Right kidney (tissue), 9 donors: ENCODE measurements at places on chromosomes 13 and 19.

DNA sequence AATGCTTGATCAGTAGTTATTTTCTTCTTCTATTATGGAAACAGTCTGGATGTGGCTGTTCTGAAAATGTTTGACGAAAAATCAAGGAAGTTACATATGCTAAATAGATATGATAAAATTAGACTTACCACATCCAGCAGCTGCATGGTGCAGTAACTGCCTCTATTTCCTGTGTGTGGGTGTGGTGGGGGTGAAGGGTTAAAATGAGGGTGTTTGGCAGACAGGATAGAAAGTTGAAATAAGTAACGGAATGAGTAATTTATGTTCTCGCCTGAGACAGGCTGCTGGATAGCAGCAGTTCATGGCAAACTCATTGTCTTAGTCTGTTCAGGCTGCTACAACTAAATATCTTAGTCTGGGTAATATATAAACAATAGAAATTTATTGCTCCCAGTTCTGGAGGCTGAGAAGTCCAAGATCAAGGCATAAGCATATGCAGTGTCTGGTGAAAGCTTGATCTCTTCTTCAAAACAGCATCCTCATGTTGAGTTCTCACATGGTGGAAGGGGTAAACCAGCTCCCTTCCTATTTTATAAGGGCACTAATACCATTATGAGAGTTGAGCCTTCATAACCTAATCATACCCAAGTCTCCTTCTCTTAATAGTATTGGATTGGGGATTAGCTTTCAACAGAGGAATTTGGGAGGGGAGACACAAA is 1248.9 kb downstream of the SLITRK5 start:
- no peak for DNase-seq

DNA sequence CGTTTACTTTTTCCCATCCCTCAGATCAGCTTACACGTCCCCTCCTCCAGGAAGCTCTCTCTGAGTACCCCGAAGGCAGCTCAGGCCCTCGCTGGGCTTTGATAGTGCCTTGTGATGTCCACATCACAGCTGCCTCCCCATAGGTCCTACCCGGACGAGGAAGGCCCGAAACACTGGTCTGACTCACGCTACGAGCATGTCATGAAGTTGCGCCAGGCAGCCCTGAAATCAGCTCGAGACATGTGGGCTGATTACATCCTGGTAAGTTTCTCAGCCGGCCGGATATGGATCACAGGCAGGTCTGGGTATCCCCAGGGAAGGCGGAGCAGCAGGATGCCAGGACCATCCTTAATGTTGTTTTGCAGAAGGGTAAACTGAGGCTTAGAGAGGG is 4.8 kb downstream of the COLGALT1 start:
- no peak for DNase-seq

DNA sequence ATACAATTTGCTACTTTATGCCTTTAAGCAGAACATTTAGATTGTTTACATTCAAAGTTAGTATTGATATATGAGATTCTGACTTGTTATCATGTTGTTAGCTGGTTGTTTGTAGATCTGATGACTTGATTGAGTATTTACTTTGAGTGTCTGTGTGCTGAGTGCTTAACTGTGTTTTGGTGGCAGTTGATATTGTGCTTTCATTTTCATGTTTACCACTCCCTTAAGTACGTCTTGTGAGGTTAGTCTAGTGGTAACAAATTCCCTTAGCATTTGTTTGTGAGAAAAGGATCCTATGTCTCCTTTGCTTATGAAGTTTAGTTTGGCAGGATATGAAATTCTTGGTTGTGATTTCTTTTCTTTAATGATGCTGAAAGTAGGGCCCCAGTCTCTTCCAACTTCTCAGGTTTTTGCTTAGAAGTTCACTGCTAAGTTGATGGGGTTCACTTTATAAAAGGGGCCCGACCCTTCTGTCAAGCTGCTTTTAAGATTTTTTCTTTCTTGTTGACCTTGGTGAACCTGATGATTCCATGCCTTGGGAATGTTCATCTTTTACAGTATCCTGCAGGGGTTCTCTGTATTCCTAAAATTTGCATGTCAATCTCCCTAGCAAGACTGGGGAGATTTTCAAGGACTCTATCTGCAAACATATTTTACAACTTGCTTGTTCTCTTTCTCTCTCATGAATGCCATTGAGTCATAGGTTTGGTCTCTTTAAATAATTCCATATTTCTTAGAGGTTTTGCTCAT is 1095.4 kb upstream of the PCDH20 start:
- DNase-seq, result no peak

DNA sequence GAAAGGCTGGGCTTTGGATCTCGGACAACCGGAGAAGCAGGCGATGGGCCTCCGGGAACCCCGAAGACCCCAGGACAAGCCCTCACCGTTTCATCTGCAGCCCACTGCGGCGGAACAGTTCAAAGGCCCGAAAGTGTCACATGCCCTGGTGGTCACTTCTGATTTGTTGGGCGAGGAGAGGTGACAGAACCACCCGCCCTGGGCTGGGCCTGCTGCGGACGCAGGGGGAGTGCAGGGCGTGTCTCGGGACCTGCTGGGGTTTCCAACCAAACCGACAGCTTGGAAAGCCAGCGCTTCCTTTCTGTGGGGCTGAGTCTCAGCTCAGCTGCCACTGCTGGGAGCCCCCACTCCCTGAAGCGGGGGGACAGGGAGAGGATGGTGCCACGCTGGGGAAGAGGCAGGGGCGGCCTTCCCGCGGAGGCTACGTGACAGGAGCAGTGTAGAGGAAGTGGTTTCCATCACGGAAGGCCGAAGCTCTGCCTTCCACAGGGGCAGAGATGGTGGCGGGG is 22.8 kb upstream of the ZBTB7A start:
- DNase-seq, result no peak

DNA sequence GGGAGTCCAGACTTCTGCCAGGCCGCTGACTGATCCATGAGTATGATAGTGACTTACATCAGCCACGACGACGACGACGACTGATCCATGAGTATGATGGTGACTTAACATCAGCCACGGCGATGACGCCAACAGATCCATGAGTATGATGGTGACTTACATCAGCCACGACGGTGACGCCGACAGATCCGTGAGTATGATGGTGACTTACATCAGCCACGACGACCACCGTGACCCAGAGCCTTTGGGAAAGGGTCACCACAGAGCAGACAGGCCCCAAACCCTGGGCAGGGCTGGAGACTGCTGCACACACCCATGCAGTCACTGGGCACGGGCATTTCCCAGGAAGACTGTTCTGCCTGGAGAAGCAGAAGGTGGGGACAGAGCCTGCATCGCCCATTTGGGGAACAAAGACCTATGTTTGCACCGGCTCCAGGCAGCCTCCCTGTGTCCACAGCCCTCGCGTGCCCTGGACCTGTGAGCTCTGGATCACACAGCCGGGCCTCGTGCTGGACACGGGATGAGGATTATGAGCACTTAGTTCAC is 130.9 kb upstream of the SPACA7 start:
- no peak for DNase-seq

GRCh38 chr19:55208880-55209692 is at the start of gene PTPRH:
PTPRH (minus strand) TSS chr19:55209501; CDS start chr19:55209433, 68 bp downstream.
- DNase-seq, result no peak

GRCh38 chr13:44153496-44153895 is 220.1 kb upstream of the SERP2 start:
- DNase-seq, result no peak
